ENCODE measurements at places on chromosomes 7 and 10.

- no peak for DNase-seq
These were observed 22.4 kb downstream of the PDLIM1 start for GRCh38 chr10:95268438-95268837.

GRCh38 chr7:50268223-50268622 is 36.3 kb upstream of the IKZF1 start:
- DNase-seq: no peak

DNA sequence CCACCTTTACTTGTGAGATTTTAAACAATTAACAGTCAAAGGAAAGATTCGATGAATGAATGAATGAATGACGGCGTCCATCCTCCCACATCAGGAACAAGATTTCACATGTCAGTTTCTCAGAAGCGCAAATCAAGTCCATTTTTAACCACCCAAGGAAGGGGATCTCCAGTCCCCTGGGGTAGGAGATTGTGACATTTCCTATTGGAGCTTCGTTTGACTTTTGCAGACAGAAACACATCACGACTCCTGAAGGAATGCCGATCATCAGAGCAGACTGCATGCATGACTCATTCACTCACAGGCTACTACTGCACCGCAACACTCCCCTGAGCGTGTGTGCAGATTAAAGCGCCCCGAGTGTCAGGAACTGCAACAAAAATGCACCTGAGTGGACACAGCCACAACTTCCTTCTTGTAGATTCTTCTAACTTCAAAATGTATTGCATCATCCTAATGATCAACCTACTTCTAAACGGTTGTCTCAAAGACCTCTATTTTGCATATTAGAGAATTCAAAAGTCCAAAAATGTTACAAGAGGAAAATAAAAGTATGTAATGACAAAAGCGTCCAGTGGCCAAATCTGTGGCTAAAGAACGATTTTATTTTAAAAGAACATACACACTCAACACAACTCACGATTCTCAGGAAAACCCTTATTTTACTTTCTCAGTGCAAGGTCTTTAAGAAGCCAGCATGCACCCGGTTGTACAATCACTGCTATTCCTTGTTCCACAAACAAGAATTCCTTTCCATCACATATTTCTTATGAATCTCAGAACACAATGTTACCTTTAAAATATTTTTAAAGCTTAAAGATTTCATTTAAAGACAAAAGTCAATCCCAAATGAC is 172.6 kb downstream of the FAM107B start:
- DNase-seq: no peak

DNA sequence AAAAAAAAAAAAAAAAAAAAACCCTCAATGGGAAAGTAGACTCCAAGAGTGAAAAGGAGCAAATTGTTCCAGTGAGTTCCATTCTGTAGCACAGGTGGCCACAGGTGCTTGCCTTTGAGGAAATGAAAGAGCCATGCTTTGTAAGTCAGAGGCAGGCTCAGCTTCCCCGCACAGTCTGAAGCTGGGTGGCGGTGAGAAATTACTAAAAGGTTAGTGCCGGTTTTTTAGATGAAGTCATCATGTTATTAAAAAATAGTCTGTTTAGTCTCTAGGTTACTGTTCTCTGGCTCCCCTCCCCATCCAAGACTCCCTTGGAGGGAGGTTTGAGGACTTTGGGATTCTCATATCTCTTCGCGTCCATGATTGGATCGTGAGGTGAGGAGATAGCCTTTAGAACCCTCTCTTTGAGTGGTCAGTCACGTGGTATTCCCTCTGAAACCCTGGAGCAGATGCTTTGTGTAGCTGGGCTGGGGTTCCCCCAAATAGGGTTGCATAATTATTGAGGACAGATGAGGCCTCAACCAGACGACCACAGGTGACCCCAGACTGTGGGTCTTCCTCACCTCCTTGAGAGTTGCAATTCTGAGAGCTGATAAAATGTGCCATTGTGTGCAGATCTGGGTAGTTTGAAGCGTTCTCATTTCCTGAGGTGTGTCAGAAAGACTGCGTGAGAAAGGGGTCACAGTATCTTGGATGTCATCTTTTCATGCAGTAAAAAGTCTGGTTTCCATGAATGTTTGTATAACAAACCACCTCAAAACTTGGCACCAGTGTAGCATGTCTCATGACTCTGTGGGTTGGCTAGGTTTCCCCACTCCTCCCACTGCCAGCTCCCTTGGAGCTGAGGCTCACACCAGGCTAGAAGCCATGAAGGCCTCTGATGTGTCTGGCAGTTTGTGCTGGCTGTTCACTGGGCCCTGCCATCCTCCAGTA is 27.1 kb downstream of the OGDH start:
- no peak for DNase-seq

- DNase-seq: no peak
These were observed 20.8 kb downstream of the WDFY4 start for GRCh38 chr10:48705401-48705938.

DNA sequence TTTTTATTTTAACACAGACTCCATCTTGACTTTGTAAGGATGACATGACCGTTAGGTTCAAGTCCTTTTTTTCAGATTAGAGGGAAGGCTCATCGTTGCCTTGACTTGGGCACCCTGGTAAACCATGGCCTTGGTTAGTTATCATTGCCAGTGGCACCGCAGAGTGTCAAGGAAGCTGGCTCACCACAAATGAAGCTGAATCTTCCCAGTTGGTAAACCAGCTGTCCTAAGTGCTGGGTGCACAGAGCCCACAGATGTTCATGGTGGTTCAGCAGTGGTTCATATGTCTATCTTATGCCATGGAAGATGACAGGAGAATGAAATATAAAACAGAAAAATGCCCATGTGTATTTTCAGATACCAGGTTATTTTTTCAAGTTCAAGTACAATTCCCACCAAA is 273.6 kb downstream of the PLXDC2 start:
- DNase-seq: no peak

DNA sequence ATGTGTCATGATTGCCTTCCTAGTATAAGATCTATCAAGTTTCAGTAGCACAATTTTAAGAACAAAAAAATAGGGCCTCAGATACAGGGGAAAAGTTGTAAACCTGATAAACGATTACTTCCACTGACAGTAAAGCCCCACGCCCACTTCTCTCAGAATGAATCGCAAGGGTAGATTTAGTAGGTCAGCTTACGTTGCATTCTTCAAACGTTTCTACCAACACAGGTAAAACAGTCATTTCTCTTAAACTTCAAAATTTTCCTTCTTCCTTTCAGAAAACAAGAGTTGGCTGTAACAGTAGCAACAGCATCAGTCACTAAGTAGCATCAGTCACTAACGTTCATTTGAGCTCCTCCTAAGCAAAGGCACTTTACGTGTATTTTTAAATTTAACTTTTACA is 221.5 kb downstream of the ADAM12 start:
- no peak for DNase-seq

DNA sequence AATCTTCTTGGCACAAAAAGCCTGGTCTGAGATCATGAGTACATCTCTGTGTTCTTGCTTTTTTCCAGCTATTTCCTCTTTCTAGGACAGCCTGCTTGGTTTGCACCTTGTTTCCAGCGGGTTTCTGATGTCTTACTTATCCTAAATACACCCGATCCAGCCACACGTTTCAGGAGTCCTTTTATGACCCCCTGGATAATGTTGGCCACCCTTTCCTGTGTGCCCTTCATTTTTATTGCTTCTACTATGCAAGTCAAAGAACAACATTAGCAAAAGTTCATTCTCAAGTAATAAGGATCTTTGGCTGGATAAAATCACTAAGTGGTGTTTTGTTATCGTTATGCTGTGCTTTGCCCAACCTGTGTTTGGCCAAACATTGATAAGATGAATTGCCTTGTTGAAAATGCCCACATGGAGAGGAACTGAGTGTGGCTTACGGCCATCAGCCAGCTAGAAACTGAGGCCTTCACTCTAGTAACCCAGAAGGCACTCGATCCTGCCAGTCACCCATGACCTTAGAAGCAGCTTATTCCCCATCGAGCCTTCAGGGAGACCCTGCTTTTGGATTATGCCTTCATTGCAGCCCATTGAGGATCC is 28.7 kb upstream of the AKR1C1 start:
- no peak for DNase-seq

DNA sequence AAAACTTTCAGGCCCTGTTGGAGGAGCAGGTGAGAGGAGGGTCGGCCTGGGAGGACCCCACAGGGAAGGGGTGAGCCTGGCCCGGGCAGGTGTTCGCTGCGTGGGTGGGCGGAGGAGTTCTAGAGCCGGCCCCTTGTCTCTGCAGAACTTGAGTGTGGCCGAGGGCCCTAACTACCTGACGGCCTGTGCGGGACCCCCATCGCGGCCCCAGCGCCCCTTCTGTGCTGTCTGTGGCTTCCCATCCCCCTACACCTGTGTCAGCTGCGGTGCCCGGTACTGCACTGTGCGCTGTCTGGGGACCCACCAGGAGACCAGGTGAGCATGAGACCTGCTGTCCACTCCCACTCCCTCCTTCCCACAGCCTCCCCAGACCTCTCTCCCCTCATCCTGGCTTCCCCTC is 5.6 kb downstream of the ZNHIT1 start:
- no peak for DNase-seq

DNA sequence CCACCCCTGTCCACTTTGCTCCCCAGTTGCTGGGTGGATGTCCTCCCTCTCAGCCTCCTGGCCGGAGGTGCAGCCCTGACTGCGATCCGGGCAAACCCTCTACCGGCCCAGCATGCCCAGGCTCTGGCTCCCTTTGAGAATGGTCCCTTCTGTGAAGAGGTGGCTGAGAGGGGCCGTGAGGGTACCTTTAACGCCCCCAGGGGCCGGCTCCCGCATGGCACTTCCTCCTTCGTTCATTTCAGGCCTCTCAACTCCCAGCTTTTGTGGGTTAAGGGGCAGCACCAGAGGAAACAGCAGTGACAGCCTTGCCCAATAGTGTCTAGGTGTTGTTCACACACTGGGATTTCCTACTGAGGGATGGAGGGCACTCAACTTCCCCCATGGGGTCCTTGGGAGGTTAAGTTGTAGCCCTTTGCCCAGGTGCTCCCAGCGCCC is 33.2 kb upstream of the HABP2 start:
- no peak for DNase-seq

Data from stimulated activated CD4-positive, alpha-beta T cell treated with anti-CD3 and anti-CD28 coated beads, TNF-alpha, amount 100 ng/mL, for 1 hour (primary cell).